ENCODE measurements at places on chromosomes 12 and 14. TPM values are rescaled to one million over a fixed set of nuclear protein-coding genes. Genes with fewer than 3 reads are reported as not detected.

DNA sequence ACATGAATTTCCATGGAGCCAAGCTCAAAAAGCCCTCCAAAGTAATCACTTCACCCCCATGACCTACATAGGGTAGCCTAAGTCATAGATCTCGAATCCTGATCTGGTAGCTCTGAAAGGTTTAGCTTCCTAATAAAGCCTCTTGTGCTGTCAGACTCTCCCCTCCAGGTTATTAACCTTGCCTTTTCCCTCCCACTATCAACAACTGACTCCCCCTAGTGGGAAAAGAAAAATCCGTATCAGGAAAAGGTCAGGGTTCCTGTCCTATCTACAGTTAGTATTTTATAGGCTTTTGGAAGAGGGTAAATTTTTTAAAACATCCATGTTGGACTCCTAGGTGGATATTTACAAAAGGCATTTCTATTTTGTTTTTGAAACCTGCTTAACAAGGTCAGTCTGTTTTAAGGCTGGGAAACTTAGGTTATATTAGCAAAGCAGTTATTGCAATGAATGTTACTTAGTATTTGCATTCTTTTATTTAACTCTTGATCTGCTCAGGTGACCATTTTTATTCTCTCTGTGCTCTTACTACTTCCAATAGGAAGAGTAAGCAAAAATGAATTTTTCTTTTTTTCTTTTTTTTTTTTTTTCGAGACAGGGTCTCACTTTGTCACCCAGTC is 8.0 kb downstream of the YY1 start:
- peaks cover 65% of the 10 kb centered on the region for H3K4me1 ChIP-seq
- no peak for DNase-seq
- H3K36me3 ChIP-seq, result no peaks in the 10 kb centered on the region
- no peak overlapping the region for H3K4me3 ChIP-seq
- peak overlapping the region; percentile 6 for H3K27ac ChIP-seq

The GLT8D2 gene
- total RNA-seq, result 2.6 TPM

- DNase-seq, result no peak
- no peaks in the 10 kb centered on the region for H3K27me3 ChIP-seq
- no peak overlapping the region for H3K4me3 ChIP-seq
- H3K36me3 ChIP-seq, result no peaks in the 10 kb centered on the region
- no peak overlapping the region for H3K27ac ChIP-seq
- no peaks in the 10 kb centered on the region for H3K4me1 ChIP-seq
Observed at GRCh38 chr12:70711831-70712230, 74.6 kb upstream of the PTPRB start.

- H3K4me1 ChIP-seq, result peaks cover 49% of the 10 kb centered on the region
- H3K4me3 ChIP-seq, result peak overlapping the region; percentile 78
Observed at GRCh38 chr12:104137001-104137901, 759 bp downstream of the NFYB start.

GRCh38 chr12:117038919-117039318 is 60.3 kb downstream of the TESC start:
- H3K36me3 ChIP-seq, result no peaks in the 10 kb centered on the region
- no peak for DNase-seq
- no peak overlapping the region for H3K27ac ChIP-seq
- H3K4me1 ChIP-seq, result peaks cover 16% of the 10 kb centered on the region

The KLRK1 gene
- total RNA-seq, result 0.49 TPM

GRCh38 chr14:24094841-24095270 is 745 bp downstream of the PCK2 start:
- H3K27me3 ChIP-seq, result no peaks in the 10 kb centered on the region
- H3K36me3 ChIP-seq, result no peaks in the 10 kb centered on the region
- DNase-seq, result no peak
- H3K4me3 ChIP-seq, result peak overlapping the region; percentile 76
- H3K27ac ChIP-seq, result peak overlapping the region; percentile 89
- peaks cover 13% of the 10 kb centered on the region for H3K4me1 ChIP-seq

The KRT86 gene
- not detected for total RNA-seq

The RERG gene
- total RNA-seq, result 2.9 TPM

The CMKLR1 gene
- 7.0 TPM for total RNA-seq

- H3K4me3 ChIP-seq, result peak overlapping the region; percentile 78
- H3K36me3 ChIP-seq, result peaks cover 6% of the 10 kb centered on the region
- DNase-seq, result no peak
- no peaks in the 10 kb centered on the region for H3K27me3 ChIP-seq
Observed at GRCh38 chr12:121535150-121536053, 45.4 kb downstream of the KDM2B start.

DNA sequence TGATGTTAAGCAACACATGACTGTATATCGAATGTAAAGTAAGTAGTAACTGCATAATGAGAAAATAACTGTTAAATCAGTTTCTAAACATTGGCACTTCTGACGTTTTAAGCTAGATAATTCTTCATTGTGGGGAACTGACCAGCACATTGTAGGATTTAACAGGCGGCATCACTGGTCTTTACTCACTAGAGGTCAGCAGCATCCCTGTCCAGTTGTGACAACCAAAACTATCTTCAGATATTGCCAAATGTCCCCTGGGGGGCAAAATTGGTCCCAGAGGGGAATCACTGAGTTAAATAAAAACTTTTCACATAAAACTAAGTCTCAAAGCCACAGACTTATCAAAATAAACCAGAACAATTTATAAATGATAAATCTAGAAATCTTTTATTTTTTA is 65.3 kb downstream of the BLTP3B start:
- H3K4me1 ChIP-seq, result no peaks in the 10 kb centered on the region
- no peaks in the 10 kb centered on the region for H3K27me3 ChIP-seq
- DNase-seq, result no peak
- no peak overlapping the region for H3K4me3 ChIP-seq
- peaks cover 37% of the 10 kb centered on the region for H3K36me3 ChIP-seq
- H3K27ac ChIP-seq, result no peak overlapping the region

GRCh38 chr12:113392520-113392919 is 11.2 kb downstream of the SDS start:
- peaks cover 20% of the 10 kb centered on the region for H3K36me3 ChIP-seq
- no peak overlapping the region for H3K27ac ChIP-seq
- no peak for DNase-seq
- H3K27me3 ChIP-seq, result no peaks in the 10 kb centered on the region

The RNF212B gene
- total RNA-seq, result not detected

- H3K4me1 ChIP-seq, result peaks cover 83% of the 10 kb centered on the region
- H3K36me3 ChIP-seq, result no peaks in the 10 kb centered on the region
- DNase-seq, result no peak
- peak overlapping the region; percentile 84 for H3K4me3 ChIP-seq
- peak overlapping the region; percentile 95 for H3K27ac ChIP-seq
- H3K27me3 ChIP-seq, result no peaks in the 10 kb centered on the region
Observed at GRCh38 chr12:106304001-106304421, 1.5 kb downstream of the TCP11L2 start.

DNA sequence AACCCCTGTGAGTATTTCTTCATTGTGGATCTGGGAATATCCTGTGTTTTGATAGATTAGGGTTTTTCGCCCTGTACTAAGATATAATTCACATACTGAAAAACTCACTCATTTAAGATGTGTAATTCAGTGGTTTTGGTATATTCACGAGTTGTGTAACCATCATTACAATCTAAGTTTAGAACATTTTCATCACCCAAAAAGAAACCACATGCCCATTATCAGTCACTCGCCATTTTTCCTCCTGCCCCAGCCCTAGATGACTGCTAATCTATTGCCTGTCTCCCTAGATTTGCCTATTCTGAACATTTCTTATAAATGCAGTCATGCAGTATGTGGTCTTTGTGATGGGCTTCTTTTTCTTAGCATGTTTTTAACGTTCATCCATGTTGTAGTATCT is 67.9 kb upstream of the ATF1 start:
- H3K27me3 ChIP-seq, result no peaks in the 10 kb centered on the region
- H3K4me1 ChIP-seq, result peaks cover 5% of the 10 kb centered on the region
- H3K36me3 ChIP-seq, result peaks cover 98% of the 10 kb centered on the region
- no peak overlapping the region for H3K27ac ChIP-seq
- H3K4me3 ChIP-seq, result no peak overlapping the region
- no peak for DNase-seq

The TSPAN19 gene
- total RNA-seq, result not detected

GRCh38 chr12:72272731-72273498 is 745 bp downstream of the TRHDE start:
- H3K36me3 ChIP-seq, result no peaks in the 10 kb centered on the region
- DNase-seq, result no peak
- H3K27ac ChIP-seq, result no peak overlapping the region
- peak overlapping the region; percentile 43 for H3K4me3 ChIP-seq

The LRRC43 gene
- total RNA-seq, result 0.75 TPM

GRCh38 chr12:27541031-27541719 is 17.2 kb downstream of the PPFIBP1 start:
- peaks cover 82% of the 10 kb centered on the region for H3K4me1 ChIP-seq
- DNase-seq, result no peak
- H3K27ac ChIP-seq, result no peak overlapping the region
- peaks cover 3% of the 10 kb centered on the region for H3K36me3 ChIP-seq
- H3K27me3 ChIP-seq, result no peaks in the 10 kb centered on the region

DNA sequence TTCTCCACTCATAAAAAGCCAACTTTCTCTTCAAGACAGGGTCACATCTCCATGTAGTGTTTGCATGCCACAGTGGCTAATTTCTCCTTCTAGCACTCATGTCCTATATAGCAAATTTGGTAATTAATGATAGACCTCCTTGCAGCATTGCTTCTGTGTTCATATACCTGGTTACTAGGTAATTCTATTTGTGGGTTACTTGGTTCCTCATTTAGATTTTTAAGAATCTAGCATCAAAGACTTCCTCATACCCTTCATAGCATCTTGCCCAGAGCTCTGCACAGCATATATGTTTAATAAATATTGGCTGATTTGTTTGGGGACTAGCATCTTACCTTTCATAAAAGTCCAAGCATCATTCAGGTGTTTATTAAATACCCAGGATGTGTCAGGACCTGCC is 152.1 kb downstream of the DUSP6 start:
- no peak for DNase-seq
- H3K27me3 ChIP-seq, result no peaks in the 10 kb centered on the region
- H3K4me1 ChIP-seq, result no peaks in the 10 kb centered on the region
- H3K27ac ChIP-seq, result no peak overlapping the region
- H3K36me3 ChIP-seq, result no peaks in the 10 kb centered on the region
- no peak overlapping the region for H3K4me3 ChIP-seq

- no peak overlapping the region for H3K27ac ChIP-seq
- no peak for DNase-seq
- no peaks in the 10 kb centered on the region for H3K27me3 ChIP-seq
Observed at GRCh38 chr14:70698288-70698687, 56.6 kb downstream of the TTC9 start.
